ENCODE measurements at places on chromosomes 2 and 18.

DNA sequence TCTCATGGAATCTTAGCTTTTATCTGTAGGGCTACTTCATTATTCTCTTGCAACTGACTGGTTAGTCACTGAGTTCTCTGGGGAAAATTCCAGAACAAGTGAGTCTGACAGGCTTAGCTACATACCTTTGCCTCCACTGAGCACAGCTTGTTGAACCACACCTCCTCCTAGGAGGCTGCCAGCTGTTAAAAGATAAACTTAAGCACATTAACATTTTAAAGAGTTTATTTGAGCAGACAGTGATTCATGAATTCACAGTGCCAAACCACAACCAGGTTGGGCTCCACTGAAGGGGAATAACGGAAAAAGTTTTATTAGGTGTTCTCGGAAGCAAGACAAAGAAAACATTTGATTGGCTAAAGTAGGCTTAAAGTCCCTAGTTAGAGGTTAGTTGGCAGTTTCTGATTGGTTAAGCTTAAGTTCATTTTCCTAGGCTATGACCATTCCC lies 12.5 kb upstream of the SLC38A11 start:
- DNase-seq: no peak

DNA sequence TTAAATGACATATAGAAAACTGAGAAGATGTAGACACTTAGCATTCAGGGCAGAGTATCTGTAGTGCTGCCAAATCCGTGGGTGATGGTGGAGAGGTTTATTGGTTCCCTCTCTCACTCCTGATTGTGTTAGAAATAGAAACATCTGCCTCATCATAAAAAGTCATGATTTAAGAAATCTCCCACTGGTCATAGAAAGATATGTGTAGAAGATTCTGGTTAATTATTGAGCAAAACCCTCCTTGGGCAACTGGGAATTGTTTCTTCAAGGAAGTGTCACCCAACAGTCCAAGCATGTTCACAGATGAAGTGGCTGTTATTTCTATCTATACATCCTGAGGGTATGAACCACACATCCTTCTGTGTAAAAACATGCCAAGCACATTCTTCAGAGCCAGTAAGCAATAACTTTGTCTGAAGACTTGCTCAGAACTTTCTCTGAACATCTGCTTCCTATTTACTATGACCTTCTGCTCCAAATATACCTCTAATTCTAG lies 33.6 kb upstream of the CHRNA1 start:
- DNase-seq: no peak

DNA sequence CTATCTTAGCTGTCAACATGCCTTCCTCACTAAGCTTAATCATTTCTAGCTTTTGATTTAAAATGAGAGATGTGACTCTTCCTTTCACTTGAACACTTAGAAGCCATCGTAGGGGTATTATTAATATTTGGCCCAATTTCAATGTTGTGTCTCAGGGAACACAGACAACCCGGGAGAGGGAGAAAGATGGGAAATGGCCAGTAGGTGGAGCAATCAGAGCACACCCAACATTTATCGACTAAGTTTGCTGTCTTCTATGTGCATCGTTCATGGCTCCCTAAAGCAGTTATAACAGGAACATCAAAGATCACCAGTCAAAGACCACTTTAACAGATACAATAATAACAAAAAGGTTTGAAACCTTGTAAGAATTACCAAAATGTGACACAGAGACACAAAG lies 110.2 kb downstream of the OLA1 start:
- DNase-seq: no peak

DNA sequence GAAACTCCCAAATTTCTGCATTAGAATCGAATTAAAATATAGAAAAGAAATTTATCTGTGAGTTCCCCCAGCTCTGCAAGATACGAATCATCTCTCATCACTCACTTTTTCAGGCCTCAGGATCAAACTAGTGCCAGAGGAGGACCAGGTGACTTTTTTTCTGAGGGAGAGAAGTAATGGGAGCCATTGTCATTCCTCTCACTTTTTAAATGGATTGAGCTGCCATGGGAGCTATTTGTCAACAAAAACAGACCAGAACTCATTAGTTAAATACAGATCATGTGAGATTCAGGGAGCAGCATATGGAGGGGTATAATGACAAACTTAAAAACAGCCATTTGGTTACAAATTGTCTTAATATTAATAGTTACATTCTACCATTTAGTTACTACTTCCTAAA lies 594.4 kb downstream of the DPP10 start:
- DNase-seq: no peak

DNA sequence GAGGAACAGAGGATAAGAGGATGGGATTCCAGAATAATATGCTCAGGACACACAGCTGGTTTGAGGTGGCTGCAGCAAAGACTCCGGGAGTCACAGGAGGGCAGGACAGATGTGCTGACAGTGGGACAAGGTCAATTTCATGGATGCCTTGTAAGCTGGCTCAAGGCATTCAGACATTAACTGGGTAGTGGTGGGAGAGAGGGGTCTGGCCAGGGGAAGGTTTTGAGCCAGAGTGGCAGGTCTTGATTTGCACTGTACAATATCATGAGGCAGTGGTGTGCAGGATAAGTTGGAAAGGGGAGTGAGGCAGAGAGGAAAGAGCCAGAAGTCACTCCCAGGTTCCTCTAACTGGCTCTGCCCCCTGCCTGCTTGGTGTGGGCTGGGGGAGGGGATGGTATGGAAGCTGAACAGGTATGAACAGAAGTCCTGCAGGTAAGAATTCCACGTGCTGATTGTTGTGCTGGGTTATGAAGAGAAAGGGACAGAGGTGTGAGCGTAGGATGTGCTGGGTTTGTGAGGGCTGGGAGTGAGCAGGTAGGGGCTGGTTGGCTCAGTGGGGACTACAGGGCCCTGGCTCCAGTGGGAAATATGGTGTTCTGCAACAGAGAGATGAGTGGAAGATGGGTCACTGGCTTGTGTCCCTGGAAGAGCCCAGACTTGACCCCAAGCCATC lies 141.7 kb upstream of the COPS8 start:
- no peak for DNase-seq

GRCh38 chr2:25400169-25400568 lies 58.4 kb upstream of the DNMT3A start:
- no peak for DNase-seq

GRCh38 chr2:32011485-32011960 lies 715 bp upstream of the MEMO1 start:
- DNase-seq: no peak

GRCh38 chr18:13070460-13070859 lies 79.3 kb downstream of the CEP192 start:
- no peak for DNase-seq

- DNase-seq: no peak
These were observed 168.9 kb downstream of the ANTXR1 start for GRCh38 chr2:69181806-69182427.

DNA sequence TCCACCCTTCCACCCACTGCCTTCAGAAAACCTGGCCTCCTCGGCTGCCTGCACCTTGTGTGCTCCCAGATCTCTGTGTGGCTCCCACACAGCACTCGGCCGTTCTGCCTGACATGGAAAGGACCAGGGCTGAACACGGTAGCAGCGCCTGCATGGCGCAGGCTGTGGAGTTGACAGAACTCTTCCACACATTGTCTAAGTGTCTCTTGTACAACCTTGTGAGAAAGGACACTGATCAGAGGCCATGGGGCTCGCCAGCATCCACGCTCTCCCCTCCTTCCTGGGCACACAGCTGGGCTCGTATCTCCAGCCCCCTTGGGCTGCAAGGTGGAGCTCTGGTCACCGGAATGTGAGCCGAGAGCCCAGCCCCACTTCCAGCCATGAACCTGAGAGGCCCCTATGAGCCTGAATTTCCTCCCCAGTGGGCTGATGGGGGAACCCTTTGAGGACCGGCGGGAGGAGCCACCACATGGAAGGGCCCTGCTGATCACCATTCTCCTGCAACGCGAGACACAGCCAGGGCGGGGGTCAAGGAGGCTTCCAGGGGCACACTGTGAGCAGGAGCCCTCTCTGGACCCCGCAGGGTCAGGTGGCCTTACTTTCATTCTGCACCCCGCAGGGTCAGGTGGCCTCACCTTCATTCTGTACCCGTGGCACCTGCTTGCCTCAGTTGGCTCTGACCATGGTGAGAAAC lies 314.2 kb upstream of the MYT1L start:
- no peak for DNase-seq

DNA sequence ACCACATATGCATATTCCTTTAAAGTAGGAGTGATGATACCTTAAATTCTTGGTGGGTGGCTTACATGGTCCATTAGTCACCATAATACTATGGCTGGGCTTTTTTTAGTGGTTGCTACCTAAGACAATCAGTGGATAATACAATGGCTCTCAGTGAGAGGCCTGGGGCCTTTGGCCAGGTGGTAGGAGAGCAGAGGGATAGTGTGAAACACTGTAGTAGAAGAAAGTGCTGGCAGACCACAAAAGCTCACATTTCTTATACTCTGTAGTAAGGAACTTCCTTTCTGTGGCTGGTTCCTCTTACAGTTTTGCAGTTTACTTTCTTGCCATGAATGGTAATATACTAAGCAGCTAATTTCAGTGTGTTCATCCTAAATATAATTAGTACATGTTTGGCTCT lies 583.5 kb downstream of the XIRP2 start:
- no peak for DNase-seq

DNA sequence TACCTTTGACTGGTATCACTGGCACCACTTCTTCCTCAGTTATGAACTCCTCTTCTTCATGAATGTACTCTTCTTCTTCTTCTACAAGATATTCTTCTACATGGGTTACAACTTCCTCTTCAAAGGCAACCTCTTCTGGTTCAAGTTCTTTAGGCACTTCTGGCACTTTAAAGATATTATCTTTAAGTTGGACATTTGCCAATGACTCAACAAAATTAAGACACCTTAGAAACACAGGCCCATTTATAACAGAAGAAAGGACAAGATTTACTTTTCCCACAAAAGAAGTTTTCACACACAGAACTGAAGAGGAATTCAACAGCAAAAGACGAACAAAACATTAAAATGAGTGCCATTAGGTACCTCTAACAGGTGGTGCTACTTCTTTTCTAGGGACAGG lies 127.3 kb downstream of the TTN start:
- no peak for DNase-seq

GRCh38 chr2:208179028-208179609 lies 10.7 kb downstream of the C2orf80 start:
- DNase-seq: no peak

DNA sequence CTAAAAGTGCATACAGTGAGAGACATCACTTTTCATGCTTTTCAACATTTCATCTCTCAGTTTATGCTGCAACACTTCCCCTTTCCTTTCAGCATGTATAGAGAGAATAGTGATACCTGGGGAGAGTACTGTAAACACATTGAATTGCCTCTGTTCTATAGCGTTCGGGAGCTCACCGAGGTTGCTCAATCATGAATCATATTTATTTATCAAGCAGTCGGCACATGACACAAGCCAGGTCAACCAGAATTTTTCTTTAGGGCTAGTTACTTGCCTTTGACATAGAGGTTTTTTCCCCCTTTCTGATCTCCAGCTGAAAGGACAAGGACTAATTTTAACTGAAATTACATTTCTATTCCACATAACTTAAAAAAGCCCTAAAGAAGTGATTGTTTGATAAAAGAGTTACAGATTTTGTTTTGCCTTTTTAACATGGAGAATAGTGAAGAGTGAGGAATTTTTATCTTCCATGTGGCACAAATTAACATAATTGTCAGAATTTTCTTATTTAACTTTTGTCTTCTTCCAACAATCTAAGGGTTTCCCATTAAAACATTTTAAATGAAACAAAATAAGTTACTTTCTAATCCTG lies 690.9 kb upstream of the TMEFF2 start:
- no peak for DNase-seq

GRCh38 chr2:86037141-86037794 lies 68.4 kb downstream of the POLR1A start:
- peak; percentile 20 for DNase-seq

- DNase-seq: no peak
These were observed 13.1 kb downstream of the MTCL1 start for GRCh38 chr18:8718401-8718913.

DNA sequence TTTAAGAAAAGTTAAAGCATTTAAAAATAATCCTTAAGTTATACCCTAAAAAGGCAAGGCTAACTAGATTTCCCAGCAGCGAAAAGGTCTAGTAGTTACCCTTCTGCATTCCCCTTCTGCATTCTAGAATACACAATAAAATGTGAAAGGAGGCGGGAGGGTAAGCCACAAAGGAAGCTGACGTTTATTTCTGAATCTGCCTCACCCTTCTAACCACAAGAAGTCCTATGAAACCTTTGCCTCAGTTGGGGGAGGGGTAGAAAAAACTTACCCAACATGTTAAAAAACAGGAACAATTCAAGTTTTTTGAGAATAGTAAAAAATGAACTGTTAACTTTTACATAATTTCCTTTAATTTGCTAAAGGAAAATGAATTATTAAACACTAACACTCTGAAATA lies 11.3 kb downstream of the STK17B start:
- DNase-seq: peak; percentile 88

- DNase-seq: no peak
These were observed 6.9 kb upstream of the POLR2D start for GRCh38 chr2:127864877-127865276.

GRCh38 chr2:7693246-7694075 lies 776.2 kb downstream of the RNF144A start:
- no peak for DNase-seq

DNA sequence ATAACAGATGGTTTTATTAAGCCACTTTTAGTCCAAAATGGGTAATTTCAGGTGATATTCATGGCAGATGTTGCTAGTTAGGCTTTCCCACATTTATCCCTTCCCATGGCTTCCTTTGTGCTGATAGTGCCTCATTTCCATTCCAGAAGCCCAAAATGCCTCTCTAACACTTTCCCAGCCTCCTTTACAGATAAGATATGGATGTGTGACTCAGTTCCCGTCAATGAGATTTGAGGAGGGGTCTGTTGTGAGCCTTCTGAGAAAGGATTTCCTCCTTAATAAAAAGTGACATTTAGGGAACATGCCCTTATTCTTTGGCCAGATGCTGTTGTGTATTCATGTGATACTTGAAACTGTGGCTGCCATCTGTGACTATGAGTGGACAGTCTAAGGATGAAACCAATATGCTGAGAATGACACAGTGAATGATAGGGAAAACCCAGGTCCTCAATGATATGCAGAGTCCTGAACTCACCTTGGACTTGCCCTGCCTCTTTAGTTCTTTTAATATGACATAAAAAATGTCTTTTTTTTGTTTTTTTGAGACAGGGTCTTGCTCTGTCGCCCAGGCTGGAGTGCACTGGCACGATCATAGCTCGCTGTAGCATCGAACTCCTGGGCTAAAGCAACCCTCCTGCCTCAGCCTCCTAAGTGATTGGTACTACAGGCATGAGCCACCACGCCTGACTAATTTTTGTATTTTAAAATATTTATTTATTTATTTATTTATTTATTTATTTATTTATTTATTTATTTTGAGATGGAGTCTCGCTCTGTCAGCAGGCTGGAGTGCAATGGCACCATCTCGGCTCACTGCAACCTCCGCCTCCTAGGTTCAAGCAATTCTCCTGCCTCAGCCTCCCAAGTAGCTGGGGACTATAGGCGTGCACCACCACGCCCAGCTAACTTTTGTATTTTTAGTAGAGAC lies 5.8 kb upstream of the ACSL3 start:
- DNase-seq: no peak
